ENCODE measurements at places on chromosomes 11 and 22.

GRCh38 chr11:108875134-108875533, 210.3 kb downstream of the DDX10 start:
- no peak for DNase-seq

GRCh38 chr22:35674335-35674734, 26.1 kb downstream of the APOL6 start:
- no peak for DNase-seq

DNA sequence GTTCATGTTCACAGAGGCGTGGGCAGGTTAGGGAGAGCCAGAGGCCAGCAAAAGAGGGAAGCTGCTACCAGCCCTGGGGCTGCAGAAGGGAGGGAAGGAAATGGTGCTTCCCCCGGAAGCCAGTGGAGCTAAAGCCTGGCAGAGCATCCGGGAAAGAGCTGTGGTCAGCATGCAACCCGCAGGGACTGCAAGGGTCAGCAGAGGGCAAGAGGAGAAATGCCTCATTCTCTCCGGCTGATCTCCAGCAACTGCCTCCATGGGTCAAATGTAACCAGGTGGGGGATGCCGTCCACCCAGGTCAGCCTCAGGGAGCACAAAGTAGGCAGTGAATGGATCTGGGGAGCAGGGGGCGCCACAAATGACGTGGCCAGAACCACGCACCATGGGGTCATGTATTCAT, 36.9 kb upstream of the PRR5 start:
- DNase-seq, result no peak

DNA sequence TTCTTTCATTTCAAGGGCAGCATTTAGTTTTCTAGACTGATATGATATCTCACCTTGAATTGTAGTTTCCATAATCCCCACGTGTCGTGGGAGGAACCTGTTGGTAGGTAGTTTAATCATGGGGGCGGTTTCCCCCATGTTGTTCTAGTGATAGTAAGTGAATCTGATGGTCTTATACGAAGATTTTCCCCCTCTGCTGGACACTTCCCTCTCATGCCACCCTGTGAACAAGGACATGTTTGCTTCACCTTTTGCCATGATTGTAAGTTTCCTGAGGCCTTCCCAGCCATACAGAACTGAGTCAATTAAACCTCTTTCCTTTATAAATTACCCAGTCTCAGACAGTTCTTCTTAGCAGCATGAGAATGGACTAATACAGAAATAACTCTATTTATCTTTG, 851.1 kb upstream of the FAT3 start:
- DNase-seq, result no peak

DNA sequence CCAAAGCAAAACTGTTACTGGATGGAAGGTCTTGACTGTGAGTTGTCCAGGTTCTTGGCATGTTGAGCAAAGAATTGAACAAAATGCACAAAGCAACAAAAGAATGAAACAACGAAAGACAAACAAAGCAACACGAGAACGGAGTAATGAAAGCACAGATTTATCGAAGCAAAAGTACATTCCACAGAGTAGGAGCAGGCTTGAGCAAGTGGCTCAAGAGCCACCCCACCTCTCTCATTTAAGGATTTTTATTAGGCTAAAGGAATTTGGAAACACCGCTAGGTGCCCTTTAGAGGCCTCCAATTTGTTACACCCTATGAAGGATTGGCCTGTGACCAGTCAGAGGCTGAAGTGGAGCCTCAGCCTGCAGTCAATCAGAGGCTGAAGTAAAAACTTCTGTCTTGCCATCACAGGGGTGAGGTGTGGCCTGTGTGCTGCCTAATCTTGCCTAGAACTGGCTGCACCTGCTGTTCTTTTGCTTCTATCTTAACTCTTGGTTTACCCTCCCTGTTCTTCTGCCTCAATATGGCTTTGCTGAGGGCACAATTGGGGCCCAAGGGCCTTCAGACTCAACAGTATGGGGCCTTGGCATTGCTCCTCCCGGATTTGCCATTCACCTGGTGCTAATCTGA, 59.4 kb upstream of the FTH1 start:
- DNase-seq, result no peak

DNA sequence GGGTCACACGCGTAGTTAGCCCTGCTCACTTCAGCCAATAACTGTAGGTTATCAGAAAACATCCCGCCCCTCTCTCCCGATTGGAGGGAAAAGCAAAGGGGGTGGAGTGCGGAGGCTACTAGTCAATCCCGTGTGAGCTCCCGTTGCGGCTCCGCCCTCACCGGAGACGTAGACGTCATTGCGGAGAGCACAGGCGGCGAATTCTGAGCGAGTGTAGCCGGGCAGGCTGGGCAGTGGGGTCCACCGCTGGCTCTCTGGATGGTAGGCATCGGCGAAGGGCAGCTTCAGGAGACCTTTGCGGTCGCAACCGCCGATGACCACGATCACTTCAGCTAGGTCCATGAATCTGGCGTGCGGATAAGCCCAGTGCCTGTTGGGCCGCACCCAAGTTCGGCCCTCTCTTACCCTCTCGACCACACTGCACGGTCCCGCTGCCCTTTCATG, 4.7 kb downstream of the KLHL35 start:
- peak; percentile 83 for DNase-seq
